ENCODE measurements at places on chromosomes 12 and 14.
A peak's percentile ranks its signal among the peaks of the same experiment; 100 is the strongest.

DNA sequence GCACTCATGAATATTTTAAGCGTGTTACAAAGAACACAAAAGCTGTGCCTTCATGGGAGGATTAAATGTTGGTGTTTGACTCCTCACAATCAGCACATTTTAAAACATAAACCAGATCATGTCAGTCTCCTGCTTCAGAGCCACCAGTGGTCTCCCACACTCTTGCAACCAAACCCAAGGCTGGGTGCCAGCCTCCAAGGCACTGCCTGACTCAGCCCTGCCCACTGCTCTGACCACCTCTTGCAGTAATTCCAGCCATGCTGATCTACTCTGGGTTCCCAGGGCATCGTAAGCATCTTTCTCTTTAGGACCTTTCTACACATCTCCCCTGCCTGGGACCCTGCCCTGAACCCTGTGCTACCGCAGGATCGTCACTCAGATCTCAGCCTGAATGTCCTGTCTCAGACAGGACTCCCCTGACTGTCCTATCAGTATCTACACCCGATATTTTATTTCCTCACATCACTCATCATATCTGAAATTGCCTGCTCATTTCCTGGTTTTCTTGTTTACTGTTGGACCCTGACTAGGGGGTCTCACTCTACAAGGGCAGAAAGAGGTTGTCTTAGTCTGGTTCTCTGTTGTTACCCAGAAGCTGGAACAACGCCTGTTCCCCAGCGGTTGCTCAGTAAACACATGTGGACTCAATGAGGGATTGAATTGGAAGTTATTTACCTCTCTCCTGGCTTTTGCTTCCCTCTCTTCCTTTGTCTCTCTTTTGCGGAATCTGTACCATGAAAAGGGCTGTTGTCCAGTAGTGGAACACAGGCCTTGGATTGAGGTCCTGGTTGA, 449.8 kb downstream of the RAD51B start:
- no peak for DNase-seq

DNA sequence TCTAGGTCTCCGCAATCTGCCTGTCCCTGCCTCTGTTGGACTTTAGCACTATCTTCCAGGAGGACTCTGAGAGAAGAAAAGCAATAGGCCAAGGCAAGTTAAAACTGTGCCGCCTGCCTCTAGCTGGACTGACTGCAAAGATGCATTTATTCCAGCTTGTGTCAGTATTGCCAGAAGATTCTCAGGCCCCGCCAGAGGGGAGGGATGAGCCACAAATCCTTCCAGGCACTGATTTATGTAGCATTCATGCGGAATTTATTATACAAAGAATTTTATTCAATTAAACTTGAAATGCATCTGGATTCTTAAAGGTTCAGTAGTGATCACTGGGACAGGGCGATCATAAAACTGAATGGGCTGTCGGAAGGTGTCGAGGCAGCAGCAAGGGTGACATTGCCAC, 19.8 kb downstream of the MMAB start:
- DNase-seq = no peak

DNA sequence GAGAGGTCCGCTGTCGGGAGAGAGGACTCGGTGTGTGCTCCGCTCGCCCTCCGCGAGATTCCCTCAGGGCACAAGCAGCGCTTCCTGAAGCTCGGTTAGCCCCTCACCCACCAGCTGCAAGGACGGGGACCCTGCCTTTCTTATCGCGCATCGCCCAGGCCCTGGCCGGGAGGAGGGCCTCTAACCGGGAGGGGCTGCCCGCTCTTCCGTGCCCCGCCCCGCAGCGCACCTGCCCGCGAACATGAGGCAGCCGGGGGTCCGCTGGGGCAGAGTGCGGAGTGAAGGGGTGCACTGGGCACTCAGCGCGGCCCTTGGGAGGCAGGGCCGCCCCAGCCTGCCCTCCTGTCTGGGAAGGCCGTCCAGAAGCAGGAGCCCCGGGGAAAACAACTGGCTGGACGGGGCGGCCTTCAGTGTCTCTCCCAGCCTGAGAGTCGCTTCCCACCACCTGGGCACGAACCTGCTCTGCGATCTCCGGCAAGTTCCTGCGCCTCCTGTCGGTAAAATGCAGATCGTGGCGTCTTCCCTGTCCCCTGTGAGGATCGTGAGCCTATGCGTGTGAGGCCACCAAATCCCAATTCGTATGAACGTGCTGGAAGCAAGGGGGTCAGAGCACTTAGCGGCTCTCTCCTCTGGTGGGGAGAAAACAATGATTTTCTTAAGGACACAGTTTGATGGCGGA, 28.0 kb upstream of the ADIPOR2 start:
- DNase-seq = peak; percentile 51

DNA sequence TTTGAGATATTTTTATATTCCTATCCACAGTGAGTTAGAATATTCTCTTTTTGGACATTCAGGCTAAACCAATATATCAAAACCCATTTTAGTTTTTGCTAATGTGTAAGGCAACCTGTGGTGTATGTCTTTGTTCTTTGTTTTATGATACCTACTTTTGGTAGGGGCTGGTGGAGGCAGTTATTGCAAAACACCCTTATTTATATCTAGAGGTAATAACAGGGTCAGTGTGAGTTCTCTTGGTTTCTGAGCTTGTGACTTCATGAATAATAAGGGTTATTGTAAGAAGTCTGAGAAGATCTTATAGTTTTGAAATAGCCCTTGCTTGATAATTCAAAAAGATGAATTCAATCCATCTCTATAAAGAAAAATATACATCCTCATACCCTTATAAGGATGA, 235.1 kb upstream of the LRIG3 start:
- DNase-seq = no peak

DNA sequence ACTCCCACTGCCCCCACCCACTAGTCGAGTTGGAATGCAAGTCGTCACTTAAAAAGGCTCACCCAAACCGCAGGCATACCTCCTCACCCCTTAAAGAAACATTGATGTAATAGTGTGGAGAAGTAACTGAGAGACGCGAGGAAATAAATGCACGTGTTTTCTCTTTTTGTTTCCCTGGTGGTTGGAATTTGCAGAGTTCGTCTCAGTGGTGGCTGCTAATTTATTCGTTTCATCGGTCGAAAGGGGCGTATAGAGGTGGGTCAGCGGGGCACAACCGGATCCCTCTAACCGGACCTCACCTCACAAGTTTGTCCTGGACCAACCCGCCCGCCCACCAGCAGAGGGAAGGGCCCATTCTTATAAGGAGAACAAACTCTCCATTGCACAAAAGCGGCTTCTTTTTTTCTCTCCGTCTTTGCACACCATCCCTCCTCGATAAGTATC, 5.0 kb upstream of the NPAS3 start:
- no peak for DNase-seq

- no peak for DNase-seq
Observed at GRCh38 chr12:67043771-67044170, 225.4 kb upstream of the CAND1 start.

DNA sequence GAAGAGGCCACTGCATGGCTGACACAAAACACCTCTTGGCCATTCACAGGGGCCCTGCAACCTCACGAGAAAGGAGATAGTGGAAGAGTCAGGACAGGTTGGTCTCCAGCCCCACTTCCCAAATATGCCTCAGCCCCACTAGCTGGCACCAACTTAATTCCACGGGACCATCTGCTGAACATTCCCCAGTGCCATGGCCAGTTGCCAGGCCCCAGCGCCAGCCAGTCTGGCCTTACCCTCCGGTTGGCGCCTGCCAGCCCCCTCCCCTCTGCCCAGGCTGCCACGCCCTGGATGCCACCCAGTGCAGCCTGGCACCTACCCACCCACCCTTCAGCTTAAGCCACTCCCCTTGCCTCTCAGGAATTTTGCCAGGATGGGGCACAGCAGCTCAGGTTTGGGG, 21.2 kb upstream of the HSPB8 start:
- no peak for DNase-seq

- DNase-seq = no peak
Observed at GRCh38 chr12:104295954-104296353, 7.6 kb upstream of the EID3 start.

DNA sequence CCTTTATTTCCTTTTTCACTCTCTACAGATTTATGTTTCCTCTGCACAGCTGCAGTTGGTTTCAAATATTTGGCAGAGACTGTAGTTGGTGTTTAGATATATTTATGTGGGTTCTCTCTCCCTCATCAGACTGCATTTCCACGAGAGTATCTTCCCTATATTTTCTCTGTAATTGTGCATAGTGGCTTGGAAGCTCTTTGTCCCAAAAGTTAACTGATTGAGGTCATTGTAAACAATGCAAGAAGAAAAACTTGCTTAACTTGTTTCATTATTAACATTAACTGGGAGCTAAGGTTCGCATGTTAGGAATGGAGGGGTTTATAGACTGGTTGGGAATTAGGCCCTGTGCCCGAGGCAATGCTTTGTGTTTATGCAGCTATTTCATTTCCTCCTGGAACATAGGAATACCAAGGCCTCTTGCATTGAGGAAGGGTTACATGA, 216.9 kb upstream of the HMGA2 start:
- no peak for DNase-seq

- no peak for DNase-seq
Observed at GRCh38 chr14:58415636-58416547, 11.4 kb downstream of the TIMM9 start.

- no peak for DNase-seq
Observed at GRCh38 chr12:52515927-52516831, 4.0 kb downstream of the KRT5 start.

GRCh38 chr14:36056845-36057244, 119.7 kb downstream of the PTCSC3 start:
- no peak for DNase-seq

DNA sequence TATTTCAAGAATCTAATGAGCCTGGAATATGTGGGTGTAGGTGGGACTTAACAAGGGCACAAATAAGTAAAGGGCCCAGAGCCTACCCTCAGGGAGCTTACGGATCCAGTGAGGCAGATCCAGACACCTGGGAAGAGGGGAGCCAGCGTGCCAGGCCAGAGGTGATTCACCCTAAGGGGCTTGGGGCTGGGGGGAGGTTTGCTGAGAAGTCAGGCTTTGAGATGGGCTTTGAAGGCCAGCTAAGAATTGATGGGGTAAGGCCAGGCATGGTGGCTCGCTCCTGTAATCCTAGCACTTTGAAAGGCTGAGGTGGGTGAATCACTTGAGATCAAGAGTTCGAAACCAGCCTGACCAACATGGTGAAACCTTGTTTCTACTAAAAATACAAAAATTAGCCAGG, 695 bp upstream of the MMP19 start:
- no peak for DNase-seq

GRCh38 chr14:99064262-99064954, 207.6 kb downstream of the BCL11B start:
- no peak for DNase-seq

- DNase-seq = no peak
Observed at GRCh38 chr14:61575551-61576150, 119.7 kb upstream of the HIF1A start.
